Neural progenitor cell (in vitro differentiated cells): ENCODE measurements at places on chromosomes 2 and 18. TPM values are rescaled to one million over a fixed set of nuclear protein-coding genes. Genes with fewer than 3 reads are reported as not detected.
A peak's percentile ranks its signal among the peaks of the same experiment; 100 is the strongest.

DNA sequence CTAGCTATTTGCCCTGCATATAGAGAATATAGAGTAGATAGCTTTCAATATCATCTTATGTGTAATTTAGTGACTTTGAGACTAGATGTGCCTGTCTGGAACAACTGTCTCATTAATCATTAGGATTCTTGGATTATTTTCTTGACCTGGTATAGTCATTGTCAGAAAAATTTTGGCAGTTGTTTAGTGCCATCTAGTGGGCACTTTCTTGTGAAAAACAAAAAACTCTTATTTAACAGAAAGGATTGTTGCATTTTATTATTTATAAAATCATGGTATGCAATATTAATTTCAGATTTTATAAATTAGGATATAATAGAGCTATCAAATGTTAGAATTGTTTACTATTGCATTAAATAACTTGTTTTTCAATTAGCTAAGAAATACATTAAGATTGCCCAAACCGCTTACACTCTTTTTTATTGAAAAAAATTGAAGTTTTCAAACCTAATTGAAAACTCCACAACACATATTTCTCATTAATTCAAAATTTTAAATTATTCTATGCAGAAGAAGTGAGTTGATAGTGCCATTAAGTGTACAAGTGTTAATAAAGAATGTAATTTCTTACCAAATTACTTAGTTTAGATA lies 80.3 kb downstream of the DYNAP start:
- no peak overlapping the region for H3K27ac ChIP-seq
- H3K36me3 ChIP-seq = no peaks in the 10 kb centered on the region
- peak; percentile 60 for DNase-seq

GRCh38 chr2:229425598-229425997 lies 154.5 kb upstream of the PID1 start:
- H3K27ac ChIP-seq = no peak overlapping the region
- DNase-seq = no peak
- H3K36me3 ChIP-seq = no peaks in the 10 kb centered on the region
- H3K4me3 ChIP-seq = no peak overlapping the region

DNA sequence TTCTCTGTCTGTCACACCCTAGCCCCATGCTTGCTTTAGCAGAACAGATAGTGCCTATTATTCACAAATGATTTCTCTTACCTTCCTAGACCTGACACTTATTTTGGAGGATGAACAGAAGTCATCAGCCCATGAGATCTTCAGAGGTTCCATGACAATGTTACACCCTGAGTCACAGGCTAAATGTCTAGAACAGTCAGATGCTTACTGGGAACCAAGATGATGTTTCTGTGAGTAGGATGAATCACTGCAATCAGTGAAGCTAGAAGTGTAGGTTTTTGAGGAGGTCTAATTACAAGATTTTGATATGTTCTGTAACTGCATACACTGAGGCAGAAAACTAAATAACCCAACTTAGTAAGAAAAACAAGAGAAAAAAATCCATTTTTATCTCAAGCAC lies 123.0 kb upstream of the THUMPD2 start:
- no peaks in the 10 kb centered on the region for H3K27me3 ChIP-seq
- H3K4me3 ChIP-seq = no peak overlapping the region
- H3K27ac ChIP-seq = no peak overlapping the region
- no peaks in the 10 kb centered on the region for H3K4me1 ChIP-seq

GRCh38 chr2:108139521-108139920 lies 100.2 kb upstream of the SULT1C3 start:
- H3K36me3 ChIP-seq = no peaks in the 10 kb centered on the region
- H3K27ac ChIP-seq = no peak overlapping the region
- DNase-seq = peak; percentile 83
- H3K4me1 ChIP-seq = no peaks in the 10 kb centered on the region
- H3K4me3 ChIP-seq = no peak overlapping the region

- H3K36me3 ChIP-seq = no peaks in the 10 kb centered on the region
- H3K4me3 ChIP-seq = peak within 1 kb of the TSS; percentile 57
- H3K27ac ChIP-seq = no peak within 1 kb of the TSS
- H3K4me1 ChIP-seq = no peaks in the 10 kb centered on the region
- DNase-seq = peak; percentile 90
These were observed at the start of gene APCDD1 for GRCh38 chr18:10453806-10454680. TSS of gene APCDD1 (plus strand) at chr18:10454635. CDS start at chr18:10454982, 347 bp downstream.

DNA sequence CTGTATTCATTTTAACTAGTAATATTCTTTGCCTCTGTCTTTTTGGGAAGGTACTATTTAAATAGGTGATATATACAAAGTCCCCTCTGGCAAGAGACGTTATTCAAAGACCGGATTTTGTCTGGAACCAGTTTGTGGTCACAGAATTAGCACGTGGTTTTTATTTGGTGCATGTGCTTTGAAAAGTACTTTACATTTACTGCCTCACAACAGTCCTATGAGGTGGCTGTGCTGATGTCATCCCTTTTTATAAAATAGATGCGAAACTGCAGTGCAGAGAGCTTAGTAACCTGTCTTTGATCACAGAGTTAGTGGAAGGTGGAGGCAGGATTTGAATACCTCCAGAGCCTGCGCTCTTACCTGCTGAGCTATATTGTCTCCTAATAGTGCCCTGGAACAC lies 4.0 kb downstream of the LPIN1 start:
- no peak overlapping the region for H3K27ac ChIP-seq
- H3K36me3 ChIP-seq = no peaks in the 10 kb centered on the region
- no peak for DNase-seq

- no peak overlapping the region for H3K27ac ChIP-seq
- no peaks in the 10 kb centered on the region for H3K4me1 ChIP-seq
- no peaks in the 10 kb centered on the region for H3K36me3 ChIP-seq
- H3K27me3 ChIP-seq = peaks cover 29% of the 10 kb centered on the region
- H3K4me3 ChIP-seq = no peak overlapping the region
These were observed 29.9 kb downstream of the TTC32 start for GRCh38 chr2:19871836-19872235.

- H3K27ac ChIP-seq = no peak overlapping the region
- no peak for DNase-seq
- H3K4me1 ChIP-seq = no peaks in the 10 kb centered on the region
- H3K27me3 ChIP-seq = no peaks in the 10 kb centered on the region
These were observed 200.9 kb downstream of the FAM210A start for GRCh38 chr18:13525381-13526029.

DNA sequence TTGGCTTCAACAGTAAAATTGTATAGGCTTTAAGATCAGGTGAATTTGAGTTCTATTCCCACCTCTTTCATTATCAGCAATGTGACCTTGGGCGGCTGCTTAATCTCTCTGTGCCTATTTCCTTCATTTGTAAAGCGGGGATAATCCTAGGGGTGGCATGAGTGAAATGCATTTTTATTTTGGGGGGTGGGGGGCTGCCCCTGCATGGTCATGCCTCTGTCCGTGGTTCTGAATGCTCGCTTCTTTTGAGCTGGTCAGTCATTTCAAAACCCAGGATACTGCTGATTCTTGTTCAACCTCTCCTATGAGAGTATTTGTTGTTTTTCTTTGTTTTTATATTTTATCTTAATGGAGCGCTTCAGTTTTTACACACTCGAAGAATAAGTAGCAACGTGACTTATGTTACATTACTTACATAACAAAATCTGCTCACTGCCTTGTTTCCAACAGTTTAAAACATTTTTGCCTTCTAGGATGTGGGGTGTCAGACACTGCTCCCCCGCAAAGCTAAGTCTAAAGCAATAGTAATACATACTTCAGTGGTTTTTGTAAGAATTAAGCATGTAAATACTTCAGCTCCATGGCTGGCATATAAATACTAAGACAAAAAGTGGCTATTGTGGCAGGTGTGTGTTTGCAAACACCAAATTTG lies 152.6 kb upstream of the PELI1 start:
- H3K27ac ChIP-seq = no peak overlapping the region
- no peaks in the 10 kb centered on the region for H3K27me3 ChIP-seq
- H3K36me3 ChIP-seq = no peaks in the 10 kb centered on the region

DNA sequence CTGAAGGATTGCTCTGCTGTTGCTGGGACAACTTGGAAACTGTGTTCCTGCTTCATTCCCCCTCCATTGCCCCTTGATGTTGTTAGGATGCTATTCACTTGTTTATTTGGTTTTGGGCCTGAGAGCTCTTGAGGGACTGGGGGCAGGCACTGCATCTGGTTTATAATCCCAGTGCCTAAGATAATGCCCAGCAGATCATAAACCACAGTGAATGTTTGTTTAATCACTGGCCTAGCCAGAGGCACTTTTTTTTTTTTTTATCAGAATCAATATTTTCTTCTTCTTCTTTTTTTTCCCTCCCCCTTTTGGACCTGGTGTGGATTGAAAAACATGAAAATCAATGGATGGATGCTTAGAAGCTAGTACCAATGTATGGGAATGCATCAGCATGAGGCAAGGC lies 38.1 kb downstream of the KCNS3 start:
- no peaks in the 10 kb centered on the region for H3K4me1 ChIP-seq
- no peak for DNase-seq
- no peak overlapping the region for H3K27ac ChIP-seq
- H3K27me3 ChIP-seq = no peaks in the 10 kb centered on the region
- no peak overlapping the region for H3K4me3 ChIP-seq
- no peaks in the 10 kb centered on the region for H3K36me3 ChIP-seq

- no peak for DNase-seq
- H3K4me3 ChIP-seq = no peak overlapping the region
- no peaks in the 10 kb centered on the region for H3K27me3 ChIP-seq
- peaks cover 3% of the 10 kb centered on the region for H3K4me1 ChIP-seq
- no peaks in the 10 kb centered on the region for H3K36me3 ChIP-seq
These were observed 80.5 kb downstream of the ZBTB7C start for GRCh38 chr18:48328473-48329210.

DNA sequence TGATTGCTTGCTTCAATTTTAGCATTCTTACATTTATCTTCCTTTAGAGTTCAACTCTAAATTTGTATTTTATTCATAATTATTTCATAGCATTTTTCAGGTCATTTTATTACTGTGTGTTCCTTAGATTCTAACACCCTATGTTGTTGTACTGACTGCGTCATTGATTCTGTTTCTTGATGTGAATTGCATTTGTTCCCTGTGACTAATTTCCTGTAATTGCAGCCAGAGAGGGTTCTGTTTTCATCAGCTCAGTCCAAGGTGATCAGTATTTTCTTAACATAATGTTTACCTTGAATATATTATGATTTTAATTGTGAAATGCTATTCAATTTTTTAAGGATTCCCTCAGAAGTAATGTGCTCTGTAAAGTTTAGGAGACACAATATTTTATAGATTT lies 970.2 kb upstream of the PIK3C3 start:
- peaks cover 13% of the 10 kb centered on the region for H3K4me1 ChIP-seq
- no peak overlapping the region for H3K4me3 ChIP-seq
- H3K36me3 ChIP-seq = no peaks in the 10 kb centered on the region
- no peaks in the 10 kb centered on the region for H3K27me3 ChIP-seq
- H3K27ac ChIP-seq = no peak overlapping the region
- no peak for DNase-seq

DNA sequence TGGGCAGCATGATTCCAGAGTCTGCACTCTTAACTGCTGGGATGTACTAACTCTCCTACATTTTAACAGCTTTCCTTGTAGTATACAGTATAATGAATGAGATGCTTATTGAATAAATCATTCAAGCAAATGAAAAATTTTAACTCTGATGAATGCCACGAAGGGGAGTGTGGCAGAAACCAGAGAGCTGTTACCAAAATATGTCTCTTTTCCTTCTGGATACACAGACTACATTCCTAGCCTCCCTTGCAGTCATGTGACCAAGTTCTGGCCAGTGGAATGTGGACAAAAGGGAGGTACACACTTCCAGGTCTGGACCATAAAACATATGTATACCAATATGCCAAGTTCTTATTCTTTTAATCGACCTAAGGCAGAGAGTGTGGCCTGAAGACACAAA lies 1.7 kb upstream of the EML4 start:
- H3K36me3 ChIP-seq = no peaks in the 10 kb centered on the region
- H3K4me3 ChIP-seq = no peak overlapping the region
- peaks cover 14% of the 10 kb centered on the region for H3K4me1 ChIP-seq

DNA sequence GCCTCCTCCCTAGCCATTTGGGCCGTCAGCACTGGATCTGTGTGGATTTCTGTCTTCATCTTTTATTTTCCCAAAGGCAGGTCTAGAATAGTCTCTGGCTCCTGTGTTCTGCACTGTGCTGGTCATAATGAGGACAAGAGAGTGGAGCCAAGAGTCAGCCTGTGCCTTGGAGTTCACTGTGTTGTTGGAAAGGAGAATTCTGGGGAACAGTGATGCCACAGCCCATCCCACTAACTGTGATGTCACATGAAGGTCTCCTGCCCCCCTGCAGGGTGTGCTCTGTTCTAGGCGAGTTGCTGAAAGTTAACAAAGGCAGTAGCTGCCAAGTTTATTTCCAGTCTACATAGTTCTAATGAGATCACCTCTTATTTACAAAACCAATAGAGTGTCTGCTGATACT lies 248.5 kb downstream of the TPGS2 start:
- H3K27me3 ChIP-seq = no peaks in the 10 kb centered on the region
- no peaks in the 10 kb centered on the region for H3K36me3 ChIP-seq
- no peak overlapping the region for H3K27ac ChIP-seq
- DNase-seq = no peak
- H3K4me3 ChIP-seq = no peak overlapping the region

DNA sequence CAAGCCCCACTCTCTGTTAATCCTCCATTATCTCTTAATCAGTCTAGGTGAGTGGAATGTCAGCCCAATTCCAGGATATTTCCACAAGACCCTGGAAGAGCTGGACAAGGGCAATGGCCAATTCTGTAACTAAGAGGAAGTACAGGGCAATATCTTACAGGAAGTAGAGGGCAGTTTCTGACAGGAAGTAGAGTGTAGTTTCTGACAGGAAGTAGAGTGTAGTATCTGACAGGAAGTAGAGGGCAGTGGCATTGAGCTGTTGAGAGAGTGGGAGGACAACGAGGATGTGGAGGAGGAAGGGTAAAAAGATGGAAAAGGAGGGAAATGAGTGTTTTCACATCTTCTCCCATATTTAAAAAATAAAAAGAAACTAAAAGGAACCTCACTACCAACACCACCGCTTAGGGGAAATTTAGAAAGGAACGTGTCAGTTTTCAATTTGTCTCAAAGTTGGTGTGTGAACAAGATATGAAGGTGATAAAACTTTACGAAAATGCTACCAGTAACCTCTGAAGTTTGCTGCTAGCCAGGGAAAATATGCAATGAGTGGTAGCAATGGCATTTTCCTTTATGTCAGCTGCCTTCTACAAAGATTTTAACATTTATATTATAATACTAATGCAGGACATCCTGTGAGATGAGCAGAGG lies 430.9 kb upstream of the HNRNPA3 start:
- no peaks in the 10 kb centered on the region for H3K27me3 ChIP-seq
- H3K4me1 ChIP-seq = peaks cover 3% of the 10 kb centered on the region
- H3K27ac ChIP-seq = no peak overlapping the region
- H3K36me3 ChIP-seq = no peaks in the 10 kb centered on the region

- peak; percentile 75 for DNase-seq
- peaks cover 28% of the 10 kb centered on the region for H3K4me1 ChIP-seq
- no peaks in the 10 kb centered on the region for H3K27me3 ChIP-seq
- peak overlapping the region; percentile 97 for H3K4me3 ChIP-seq
- H3K36me3 ChIP-seq = no peaks in the 10 kb centered on the region
These were observed 276 bp downstream of the NFE2L2 start for GRCh38 chr2:177264209-177264692.

GRCh38 chr2:1527153-1527992 lies 114.1 kb downstream of the TPO start:
- H3K4me1 ChIP-seq = no peaks in the 10 kb centered on the region
- no peak for DNase-seq
- H3K27ac ChIP-seq = no peak overlapping the region
- H3K27me3 ChIP-seq = no peaks in the 10 kb centered on the region
- no peak overlapping the region for H3K4me3 ChIP-seq
- no peaks in the 10 kb centered on the region for H3K36me3 ChIP-seq

GRCh38 chr2:187404431-187405110 lies 43.5 kb downstream of the CALCRL start:
- H3K27me3 ChIP-seq = no peaks in the 10 kb centered on the region
- H3K36me3 ChIP-seq = no peaks in the 10 kb centered on the region
- H3K4me3 ChIP-seq = no peak overlapping the region

ACSL3 gene
- 80.6 and 106 TPM in 2 replicates for total RNA-seq

IGFBP2 gene
- 371 and 935 TPM in 2 replicates for total RNA-seq

SERPINB12 gene
- not detected in 2 replicates for total RNA-seq

NRBP1 gene
- total RNA-seq = 136 and 151 TPM in 2 replicates

CRIM1 gene
- total RNA-seq = 4.9 and 10.2 TPM in 2 replicates

CABYR gene
- total RNA-seq = 12.0 and 14.2 TPM in 2 replicates

CKAP2L gene
- total RNA-seq = 28.2 and 53.7 TPM in 2 replicates

POTEC gene
- total RNA-seq = 0.06 TPM in 1 of 2 replicates, not detected in the other
